ENCODE measurements at places on chromosomes 6 and 20.

DNA sequence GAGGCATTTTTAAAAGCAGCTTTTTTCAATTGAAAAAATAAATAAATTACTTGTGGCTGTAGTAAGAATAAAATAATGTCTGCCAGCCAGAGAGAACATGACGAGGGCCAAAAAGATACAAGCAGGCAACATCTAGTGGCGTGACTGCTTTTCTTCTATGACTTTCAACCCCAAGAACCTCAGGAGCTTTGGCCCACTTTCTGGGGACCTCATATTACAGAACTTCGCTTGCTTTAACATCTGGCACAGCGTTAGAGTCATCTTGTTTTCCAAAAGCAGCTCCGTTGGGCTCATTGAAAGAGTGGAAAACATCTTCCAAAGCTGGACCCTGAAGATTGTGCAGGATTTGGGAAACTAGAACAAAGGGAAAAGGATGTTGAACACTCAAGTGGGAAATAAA lies 67.0 kb downstream of the ARMC2 start:
- DNase-seq = no peak

GRCh38 chr6:132188556-132189264 lies 212.6 kb downstream of the MOXD1 start:
- DNase-seq = peak; percentile 74

GRCh38 chr6:47478233-47479139 lies 897 bp downstream of the CD2AP start:
- peak; percentile 27 for DNase-seq

- no peak for DNase-seq
These were observed 107.3 kb downstream of the NCOA3 start for GRCh38 chr20:47609001-47609400.
